ENCODE measurements at places on chromosomes 4 and X.

GRCh38 chrX:31258166-31258565 lies 186.3 kb upstream of the FTHL17 start:
- no peak for DNase-seq

GRCh38 chr4:113673450-113673849 lies 88.1 kb downstream of the CAMK2D start:
- no peak for DNase-seq

- DNase-seq: no peak
These were observed 859.5 kb downstream of the STIM2 start for GRCh38 chr4:27720010-27720766.

GRCh38 chrX:627510-627981 lies 3.0 kb upstream of the SHOX start:
- no peak for DNase-seq

GRCh38 chrX:14825851-14826250 lies 47.0 kb downstream of the FANCB start:
- DNase-seq: no peak

DNA sequence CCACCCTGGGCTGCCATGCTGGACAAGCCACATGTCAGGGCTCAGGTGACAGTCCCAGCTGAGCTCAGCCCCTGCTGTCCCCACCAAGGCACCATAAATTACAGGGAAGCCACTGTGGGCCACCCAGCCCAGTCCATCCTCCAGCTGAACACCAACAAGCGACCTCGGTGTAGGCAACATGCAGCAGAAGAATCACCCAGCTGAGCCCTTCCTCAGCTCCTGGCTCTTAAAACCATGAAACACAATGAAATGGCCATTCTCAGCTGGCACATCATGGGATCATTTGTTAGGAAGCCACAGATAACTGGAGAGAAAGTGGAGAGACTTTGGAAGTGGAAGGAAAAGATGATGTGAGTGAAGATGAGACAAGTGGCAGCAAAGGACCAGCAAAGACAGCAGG lies 23.3 kb upstream of the MAN2B2 start:
- DNase-seq: no peak

Measured in GM10248 (cell line).